Ovary (tissue), 10 donors: ENCODE measurements at places on chromosomes 6 and 20.

DNA sequence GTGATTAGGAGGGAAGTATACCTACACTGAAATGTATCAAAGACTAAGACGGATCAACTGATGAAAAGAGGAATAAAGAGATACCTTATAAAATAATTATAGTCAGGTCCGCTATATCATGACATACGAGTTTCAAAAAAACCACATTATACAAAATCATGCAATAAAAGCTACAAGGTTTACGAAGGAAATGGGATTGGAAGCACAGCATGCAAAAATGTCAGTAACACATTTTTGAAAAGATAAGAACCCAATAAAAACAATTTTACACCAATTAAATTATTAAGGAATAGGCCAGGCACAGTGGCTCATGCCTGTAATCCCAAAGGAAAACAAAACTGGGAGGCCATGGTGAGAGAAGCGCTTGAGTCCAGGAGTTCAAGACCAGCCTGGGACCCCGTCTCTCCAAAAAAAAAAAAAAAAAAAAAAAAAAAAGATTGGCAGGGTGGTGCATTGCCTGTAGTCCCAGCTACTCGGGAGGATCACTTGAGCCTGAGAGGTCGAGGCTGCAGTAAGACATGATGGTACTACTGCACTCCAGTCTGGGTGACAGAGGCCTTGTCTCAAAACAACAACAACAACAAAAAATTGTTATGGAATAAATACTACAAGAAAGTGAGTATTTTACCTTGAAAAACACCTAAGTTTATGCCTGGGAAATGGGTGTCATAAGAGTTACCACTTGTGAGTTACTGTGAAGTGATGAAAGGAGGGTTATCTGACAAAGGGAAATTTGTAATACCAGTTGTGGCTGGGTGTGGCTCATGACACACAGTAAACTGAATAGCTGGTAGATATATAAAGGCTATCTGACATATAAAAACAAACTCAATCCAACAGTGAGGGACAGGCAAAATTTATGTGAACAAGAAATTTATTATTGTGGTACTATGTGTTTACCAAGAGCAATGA is 45.2 kb downstream of the RANBP9 start:
- H3K27me3 ChIP-seq: no peaks in the 10 kb centered on the region
- no peak for DNase-seq
- no peaks in the 10 kb centered on the region for H3K36me3 ChIP-seq
- no peak overlapping the region for H3K4me3 ChIP-seq

GRCh38 chr6:91782802-91783201 is 1195.9 kb upstream of the MAP3K7 start:
- H3K4me3 ChIP-seq: no peak overlapping the region
- no peaks in the 10 kb centered on the region for H3K27me3 ChIP-seq
- H3K27ac ChIP-seq: no peak overlapping the region
- no peak for DNase-seq
- H3K4me1 ChIP-seq: no peaks in the 10 kb centered on the region

DNA sequence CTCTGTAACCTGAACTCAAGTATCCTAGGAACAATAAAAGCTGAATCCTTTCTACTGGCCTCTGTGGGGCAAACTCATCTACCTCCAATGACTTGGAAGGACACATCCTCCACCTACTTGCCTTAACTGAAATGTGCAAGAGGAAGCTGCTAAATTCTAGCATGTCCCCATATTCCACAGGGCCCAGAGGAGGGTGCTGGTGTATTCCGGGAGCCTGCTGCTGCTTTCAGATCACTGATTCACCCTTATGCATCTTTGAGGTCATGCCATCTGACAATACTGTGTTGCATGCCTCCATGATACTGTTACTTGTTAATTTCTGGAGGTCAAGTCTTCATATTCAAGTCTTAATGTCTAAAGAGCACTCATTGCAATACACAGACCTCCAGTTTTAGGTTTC is 40.3 kb downstream of the LYRM4 start:
- H3K27me3 ChIP-seq: no peaks in the 10 kb centered on the region
- no peaks in the 10 kb centered on the region for H3K36me3 ChIP-seq
- H3K4me3 ChIP-seq: no peak overlapping the region
- no peak for DNase-seq

GRCh38 chr6:19789100-19789803 is 47.9 kb upstream of the ID4 start:
- H3K36me3 ChIP-seq: no peaks in the 10 kb centered on the region
- no peak overlapping the region for H3K27ac ChIP-seq

DNA sequence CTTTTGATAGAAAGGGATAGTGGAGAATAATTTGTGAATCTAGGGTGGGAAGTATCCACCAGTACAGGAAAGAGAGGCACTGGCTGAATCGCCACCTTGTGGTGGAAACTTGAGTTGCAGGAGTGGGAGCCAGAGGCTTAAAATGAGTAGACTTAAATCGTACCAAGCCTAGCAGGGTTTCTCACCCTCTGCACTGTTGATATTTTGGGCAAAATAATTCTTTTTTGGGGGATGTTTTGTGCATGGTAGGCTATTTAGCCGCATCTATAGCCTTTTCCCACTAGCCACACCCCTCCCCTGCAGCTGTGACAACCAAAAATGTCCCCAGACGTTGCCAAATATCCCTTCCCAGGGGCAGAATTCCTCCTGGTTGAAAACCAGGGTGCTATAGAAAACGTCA is 119.1 kb downstream of the DHX35 start:
- no peaks in the 10 kb centered on the region for H3K36me3 ChIP-seq
- H3K27ac ChIP-seq: no peak overlapping the region
- DNase-seq: peak; percentile 73

GRCh38 chr20:20752712-20753111 is 40.3 kb upstream of the RALGAPA2 start:
- no peaks in the 10 kb centered on the region for H3K27me3 ChIP-seq
- DNase-seq: no peak
- no peaks in the 10 kb centered on the region for H3K4me1 ChIP-seq
- no peaks in the 10 kb centered on the region for H3K36me3 ChIP-seq
- no peak overlapping the region for H3K27ac ChIP-seq

GRCh38 chr6:163536770-163537169 is 122.3 kb downstream of the QKI start:
- no peaks in the 10 kb centered on the region for H3K36me3 ChIP-seq
- H3K4me3 ChIP-seq: no peak overlapping the region
- no peak for DNase-seq
- peaks cover 6% of the 10 kb centered on the region for H3K4me1 ChIP-seq

GRCh38 chr6:42923666-42924065 is 5.6 kb upstream of the CNPY3 start:
- H3K27me3 ChIP-seq: no peaks in the 10 kb centered on the region
- no peak overlapping the region for H3K27ac ChIP-seq
- DNase-seq: no peak
- H3K36me3 ChIP-seq: no peaks in the 10 kb centered on the region

DNA sequence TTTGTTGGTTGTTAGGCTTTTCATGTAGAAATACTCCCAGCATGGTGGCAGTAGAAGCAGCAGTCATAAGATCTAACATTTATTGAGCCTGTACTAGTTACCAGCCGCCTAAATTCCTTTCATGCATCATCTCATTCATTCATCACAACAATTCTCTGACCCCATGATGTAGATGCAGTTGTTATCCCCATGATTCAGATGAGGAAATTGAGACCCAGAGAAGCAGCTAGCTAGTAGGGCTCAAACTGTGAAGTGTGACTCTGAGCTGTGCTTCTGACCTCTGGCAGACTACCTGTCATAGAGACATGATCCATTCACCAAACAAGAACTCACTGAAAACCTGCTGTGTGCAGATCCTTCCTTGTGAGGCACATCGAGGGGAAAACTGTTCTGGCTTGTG is 16.9 kb downstream of the RREB1 start:
- no peak overlapping the region for H3K27ac ChIP-seq
- no peak overlapping the region for H3K4me3 ChIP-seq
- DNase-seq: no peak
- no peaks in the 10 kb centered on the region for H3K36me3 ChIP-seq

- no peaks in the 10 kb centered on the region for H3K36me3 ChIP-seq
- no peaks in the 10 kb centered on the region for H3K27me3 ChIP-seq
- H3K4me1 ChIP-seq: no peaks in the 10 kb centered on the region
- no peak for DNase-seq
- H3K27ac ChIP-seq: no peak overlapping the region
- no peak overlapping the region for H3K4me3 ChIP-seq
Observed at GRCh38 chr20:63490416-63490815, 8.5 kb downstream of the EEF1A2 start.

- DNase-seq: peak; percentile 87
- H3K4me3 ChIP-seq: no peak overlapping the region
- no peak overlapping the region for H3K27ac ChIP-seq
- H3K36me3 ChIP-seq: no peaks in the 10 kb centered on the region
- H3K4me1 ChIP-seq: no peaks in the 10 kb centered on the region
Observed at GRCh38 chr6:7238900-7239589, 74.0 kb downstream of the SSR1 start.

DNA sequence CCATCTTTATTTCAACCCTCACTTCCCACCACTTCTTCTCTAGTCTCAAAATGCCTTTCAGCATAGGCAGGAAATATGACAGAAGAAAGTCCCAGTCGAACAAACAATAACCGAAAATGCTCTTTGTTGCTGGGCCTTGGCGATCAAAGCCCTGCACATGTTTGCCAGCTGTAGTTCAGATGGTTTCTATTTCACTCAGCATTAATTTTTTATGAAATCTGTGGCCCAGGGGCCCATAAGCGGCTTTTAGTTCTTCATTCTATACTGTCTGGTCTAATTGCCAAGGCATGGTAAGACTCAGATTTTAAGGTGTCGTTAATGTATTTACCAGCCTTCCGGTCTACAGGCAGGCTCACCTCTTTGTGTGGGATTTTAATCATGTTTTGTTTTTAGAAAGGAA is 10.9 kb upstream of the F13A1 start:
- no peak overlapping the region for H3K27ac ChIP-seq
- H3K36me3 ChIP-seq: no peaks in the 10 kb centered on the region
- H3K4me1 ChIP-seq: no peaks in the 10 kb centered on the region
- H3K4me3 ChIP-seq: no peak overlapping the region
- DNase-seq: no peak
- H3K27me3 ChIP-seq: no peaks in the 10 kb centered on the region

DNA sequence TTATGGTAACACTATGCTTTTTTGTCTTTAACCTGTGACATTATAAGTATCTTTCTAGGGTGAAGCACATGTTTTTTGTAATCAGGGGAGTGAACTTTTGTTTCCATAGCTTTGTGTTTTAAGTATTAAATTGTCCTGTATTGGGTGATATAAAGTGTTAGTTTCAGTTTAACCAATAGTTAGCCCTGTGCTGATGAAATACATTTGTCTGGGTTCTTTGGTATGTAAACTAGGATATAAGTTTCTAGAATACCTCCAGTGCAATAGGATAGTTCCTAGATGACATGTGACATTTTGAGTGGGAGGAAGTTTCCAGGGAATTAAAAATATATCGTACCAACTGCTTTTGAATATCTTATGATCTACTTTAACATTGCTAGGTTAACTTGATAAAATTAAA is 611.0 kb upstream of the MARCKS start:
- DNase-seq: no peak
- no peaks in the 10 kb centered on the region for H3K36me3 ChIP-seq

- DNase-seq: no peak
- no peak overlapping the region for H3K4me3 ChIP-seq
- no peaks in the 10 kb centered on the region for H3K4me1 ChIP-seq
- no peak overlapping the region for H3K27ac ChIP-seq
Observed at GRCh38 chr20:44761423-44761822, 15.8 kb downstream of the KCNK15 start.

GRCh38 chr6:87151781-87152525 is 3.4 kb upstream of the ZNF292 start:
- H3K4me3 ChIP-seq: peak overlapping the region; percentile 73
- no peaks in the 10 kb centered on the region for H3K36me3 ChIP-seq
- peak; percentile 82 for DNase-seq
- H3K4me1 ChIP-seq: no peaks in the 10 kb centered on the region
- H3K27ac ChIP-seq: peak overlapping the region; percentile 84

DNA sequence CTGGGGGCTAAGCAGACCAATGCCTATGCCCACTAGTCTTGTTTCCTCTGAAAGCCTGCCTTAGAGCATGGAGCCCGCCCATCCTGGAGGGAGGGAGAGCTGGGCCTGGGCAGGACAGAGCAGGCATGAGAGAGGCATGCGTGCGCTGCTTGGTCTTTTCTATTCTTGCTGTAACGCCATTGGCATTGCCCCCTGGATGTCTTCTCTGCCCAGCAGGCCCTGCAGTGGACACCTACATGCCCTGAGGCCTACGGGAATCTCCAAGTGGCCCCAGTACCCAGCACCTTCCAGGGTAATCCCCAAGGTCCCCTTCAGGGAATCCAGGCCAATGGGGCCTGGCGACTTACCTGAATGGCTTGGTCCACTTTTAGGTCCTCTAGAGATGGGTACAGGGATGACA is 8.9 kb downstream of the SDCBP2 start:
- no peaks in the 10 kb centered on the region for H3K36me3 ChIP-seq
- peaks cover 3% of the 10 kb centered on the region for H3K4me1 ChIP-seq

DNA sequence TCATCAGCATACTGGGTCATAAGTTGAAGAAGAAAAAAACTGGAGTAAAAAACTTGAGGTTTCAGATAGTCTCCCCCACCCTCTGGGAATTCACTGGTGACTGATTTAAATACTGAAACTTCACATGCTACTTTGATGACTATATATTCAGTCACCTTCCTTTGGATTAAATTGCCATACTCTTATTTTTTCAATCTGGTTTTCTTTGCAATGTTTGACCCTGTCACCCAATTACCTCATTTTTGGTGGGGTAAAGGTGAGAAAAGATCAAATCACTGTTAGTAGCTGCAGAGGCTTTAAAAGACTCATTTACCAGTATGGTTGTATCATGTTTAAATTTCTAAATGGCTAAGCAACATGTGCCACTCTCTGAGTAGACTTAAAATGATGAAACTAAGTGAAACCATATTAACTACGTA is 862.7 kb upstream of the FLRT3 start:
- no peak overlapping the region for H3K27ac ChIP-seq
- H3K4me1 ChIP-seq: no peaks in the 10 kb centered on the region
- no peaks in the 10 kb centered on the region for H3K27me3 ChIP-seq

GRCh38 chr6:15653581-15653980 is 9.2 kb downstream of the DTNBP1 start:
- no peaks in the 10 kb centered on the region for H3K27me3 ChIP-seq
- H3K4me1 ChIP-seq: no peaks in the 10 kb centered on the region
- DNase-seq: no peak

GRCh38 chr6:122530440-122531046 is 58.9 kb upstream of the SERINC1 start:
- no peak overlapping the region for H3K4me3 ChIP-seq
- no peaks in the 10 kb centered on the region for H3K36me3 ChIP-seq
- H3K27me3 ChIP-seq: no peaks in the 10 kb centered on the region
- H3K4me1 ChIP-seq: no peaks in the 10 kb centered on the region
- DNase-seq: no peak

DNA sequence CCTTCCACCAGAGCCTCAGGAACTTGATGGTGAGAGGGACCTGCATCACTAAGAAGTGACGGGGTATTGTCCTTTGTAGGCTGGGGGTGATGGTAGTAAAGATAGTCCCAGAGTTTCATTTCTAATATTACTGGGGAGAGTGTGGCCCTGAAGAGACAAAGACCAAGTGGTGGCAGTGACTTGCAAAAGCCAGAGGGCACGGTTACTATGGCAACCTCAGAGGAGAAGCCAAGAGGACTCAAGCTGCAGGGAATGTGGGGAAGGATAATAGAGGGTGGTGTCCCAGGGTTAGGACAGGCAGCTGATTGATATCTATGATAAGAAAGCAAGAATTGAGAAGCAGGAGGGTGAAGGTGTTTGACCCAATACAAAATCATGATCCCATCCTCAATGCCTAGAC is 42.5 kb downstream of the HLA-G start:
- H3K36me3 ChIP-seq: no peaks in the 10 kb centered on the region
- DNase-seq: no peak
- H3K27ac ChIP-seq: no peak overlapping the region
- H3K4me1 ChIP-seq: no peaks in the 10 kb centered on the region

- no peaks in the 10 kb centered on the region for H3K27me3 ChIP-seq
- H3K27ac ChIP-seq: no peak overlapping the region
- no peaks in the 10 kb centered on the region for H3K36me3 ChIP-seq
Observed at GRCh38 chr6:5706124-5707033, 300.3 kb downstream of the NRN1 start.
